ENCODE measurements at places on chromosomes 5 and 9. TPM values are rescaled to one million over a fixed set of nuclear protein-coding genes. Genes with fewer than 3 reads are reported as not detected.
A peak's percentile ranks its signal among the peaks of the same experiment; 100 is the strongest.

- peak; percentile 89 for DNase-seq
Measured at GRCh38 chr5:170552621-170553115, 48.8 kb downstream of the KCNIP1 start.

- DNase-seq, result no peak
Measured at GRCh38 chr5:155466851-155467250, 453.3 kb downstream of the KIF4B start.

Gene CFAP157
- total RNA-seq, result not detected

- no peak for DNase-seq
Measured at GRCh38 chr5:40939753-40940152, 30.5 kb downstream of the C7 start.

DNA sequence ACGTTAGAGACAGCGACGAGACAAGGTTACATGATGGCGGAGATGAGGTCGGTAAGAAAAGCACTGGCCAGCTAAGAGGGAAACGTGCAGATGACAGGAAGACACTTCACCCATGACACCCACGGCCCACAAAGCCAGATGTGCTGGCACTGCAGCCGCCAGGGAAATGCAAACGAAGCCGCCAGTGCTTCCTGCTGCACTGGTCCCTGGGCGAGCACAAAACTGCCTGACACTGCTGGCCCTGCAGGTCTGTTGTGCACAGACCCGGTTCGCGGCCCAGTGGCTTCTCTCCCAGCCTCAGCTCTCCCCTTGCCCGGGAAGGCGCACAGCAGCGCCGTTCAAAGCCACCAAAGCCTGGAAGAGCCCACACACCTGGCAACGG lies 20.3 kb downstream of the QSOX2 start:
- no peak for DNase-seq

GRCh38 chr9:19918630-19919029 lies 129.8 kb upstream of the SLC24A2 start:
- DNase-seq, result no peak

GRCh38 chr9:104872656-104873488 lies 55.1 kb downstream of the ABCA1 start:
- DNase-seq, result no peak

Gene BRINP1
- total RNA-seq, result 0.58 TPM

DNA sequence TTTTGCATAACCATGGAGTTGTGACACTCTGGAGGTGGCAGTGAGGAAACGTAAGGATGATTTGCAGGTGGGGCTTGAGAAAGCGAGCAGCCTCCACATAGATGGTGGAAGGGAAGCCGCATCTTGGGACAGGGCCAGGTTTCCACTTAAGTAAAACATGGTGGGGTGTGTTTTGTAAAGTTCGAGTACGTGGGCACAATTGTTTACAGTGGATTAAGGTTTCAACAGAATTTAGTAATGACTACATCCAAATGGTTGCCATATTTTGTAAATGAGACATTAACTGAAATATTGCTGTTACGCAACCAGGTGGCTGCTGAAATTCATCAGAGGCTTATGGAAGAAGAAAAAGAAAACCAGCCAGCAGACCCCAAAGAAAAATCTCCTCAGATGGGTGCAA lies 85.4 kb upstream of the IL7R start:
- DNase-seq, result no peak

- DNase-seq, result no peak
Measured at GRCh38 chr9:459491-460444, 245.1 kb downstream of the DOCK8 start.

DNA sequence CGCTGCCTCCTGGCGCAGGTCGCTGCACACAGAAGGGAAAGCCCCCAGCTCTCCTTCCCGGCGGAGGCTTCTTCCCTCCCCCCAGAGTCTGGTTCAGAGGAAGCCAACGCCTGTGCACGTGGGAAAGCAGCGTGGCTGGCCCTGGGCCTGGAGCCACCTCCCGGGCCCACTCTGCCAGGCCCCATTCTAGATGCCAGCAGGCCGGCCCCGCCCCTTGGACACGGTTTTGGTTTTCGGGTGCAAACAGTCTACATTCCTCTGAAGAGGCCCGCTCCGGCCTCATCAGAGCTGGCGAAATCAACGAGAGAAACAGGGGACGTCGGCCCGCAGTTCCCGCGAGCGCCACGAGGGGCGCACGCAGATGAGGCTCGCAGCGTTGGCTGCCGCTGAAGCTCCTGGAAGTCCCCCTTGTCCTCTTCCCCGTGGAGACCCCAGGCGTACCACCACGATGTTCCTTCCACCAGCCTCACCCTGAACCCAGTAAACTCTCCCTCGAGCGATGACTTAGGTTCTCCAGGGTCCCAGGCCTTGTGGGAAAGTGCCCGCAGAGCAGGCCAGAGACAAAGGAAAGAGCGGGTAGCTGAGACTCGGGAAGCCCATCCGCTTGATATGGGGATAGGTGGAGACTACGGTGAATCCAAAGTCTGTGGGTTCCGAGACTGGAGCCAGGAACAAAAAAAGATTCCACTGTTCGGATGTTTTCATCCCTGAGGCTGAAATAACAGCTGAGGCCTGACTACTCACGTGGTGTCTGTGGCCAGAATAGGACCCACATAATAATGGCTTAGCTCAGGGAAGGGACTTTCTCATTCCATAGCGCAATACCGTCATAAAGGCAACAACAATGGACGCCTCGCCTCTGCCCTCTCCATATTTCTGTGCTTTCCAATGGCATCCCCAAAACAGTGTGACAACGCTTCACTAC lies 64.2 kb downstream of the KLF4 start:
- DNase-seq, result peak; percentile 26

Gene HEMGN
- total RNA-seq, result 8.3 TPM

GRCh38 chr5:72555871-72556270 lies 48.7 kb upstream of the ZNF366 start:
- DNase-seq, result no peak

DNA sequence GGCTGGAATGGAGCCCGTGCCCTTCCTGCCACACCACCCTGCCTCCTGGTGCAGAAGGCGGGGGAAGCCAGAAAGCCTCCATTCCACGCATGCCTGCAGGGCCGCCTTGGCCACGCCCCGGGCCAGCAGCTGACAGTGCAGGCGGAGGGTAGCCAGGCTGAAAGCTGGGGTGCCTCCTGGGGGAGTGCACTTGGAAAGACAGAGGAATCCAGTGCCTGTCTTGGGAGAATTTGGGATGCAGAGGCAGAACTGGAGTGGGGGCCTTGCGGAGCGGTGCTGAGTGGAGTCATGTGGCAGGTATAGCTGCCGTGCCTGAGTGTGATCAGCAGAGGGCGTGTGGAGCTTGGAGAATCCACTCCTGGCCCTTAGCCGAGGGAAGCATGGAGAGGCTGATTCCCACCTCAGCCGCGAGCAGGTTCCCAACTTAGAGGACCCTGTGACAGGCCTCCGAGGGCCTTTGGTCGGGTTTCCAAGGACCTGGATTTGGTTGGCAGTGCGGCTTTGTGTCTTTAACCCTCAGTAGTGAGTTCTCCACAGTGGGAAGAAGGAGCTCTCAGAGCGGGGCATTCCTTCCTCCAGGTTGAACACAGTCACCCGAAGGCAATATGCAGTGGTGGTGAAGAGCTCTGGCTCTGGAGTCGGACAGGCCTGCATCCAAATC lies 9.1 kb upstream of the URM1 start:
- DNase-seq, result peak; percentile 69

- peak; percentile 99 for DNase-seq
Measured at GRCh38 chr9:79571309-79572031, at the start of gene TLE4. Gene TLE4 (plus strand): TSS chr9:79571965. CDS start chr9:79572791, 826 bp downstream.

GRCh38 chr5:80825786-80826460 lies 134.2 kb upstream of the RASGRF2 start:
- DNase-seq, result peak; percentile 1

DNA sequence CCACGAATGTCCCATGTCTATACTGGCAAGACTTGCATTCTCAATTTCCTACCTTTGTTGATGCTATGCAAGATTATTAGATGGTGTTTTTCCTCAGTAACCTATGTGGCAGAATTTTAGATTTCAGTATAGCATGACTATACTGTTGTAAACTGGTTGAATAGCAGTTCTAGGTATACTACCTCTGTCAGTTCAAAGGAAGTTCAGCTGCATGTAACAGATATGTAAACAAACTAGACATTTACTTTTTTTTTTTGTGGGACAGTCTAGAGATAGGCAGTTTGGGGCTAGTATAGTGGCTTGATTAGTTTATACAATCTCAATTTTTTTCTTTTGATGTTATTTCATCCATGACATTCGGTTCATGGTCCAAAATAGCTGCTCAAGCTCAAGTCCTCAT lies 97.6 kb upstream of the GRIN3A start:
- no peak for DNase-seq

Measured in urinary bladder (tissue), 4 donors.